Panc1 (cell line): ENCODE measurements at places on chromosomes 5 and 9. TPM values are rescaled to one million over a fixed set of nuclear protein-coding genes. Genes with fewer than 3 reads are reported as not detected.

- H3K36me3 ChIP-seq, result no peaks in the 10 kb centered on the region
- no peaks in the 10 kb centered on the region for H3K4me1 ChIP-seq
- DNase-seq, result no peak
- H3K27me3 ChIP-seq, result no peaks in the 10 kb centered on the region
- no peak overlapping the region for H3K27ac ChIP-seq
- H3K4me3 ChIP-seq, result no peak overlapping the region
These were observed 76.5 kb upstream of the GOLM1 start for GRCh38 chr9:86175743-86176456.

GRCh38 chr5:148904440-148904839 lies 78.0 kb downstream of the ADRB2 start:
- no peaks in the 10 kb centered on the region for H3K36me3 ChIP-seq
- no peak overlapping the region for H3K4me3 ChIP-seq
- H3K4me1 ChIP-seq, result no peaks in the 10 kb centered on the region
- H3K27me3 ChIP-seq, result no peaks in the 10 kb centered on the region

The FOXD4L6 gene
- total RNA-seq, result not detected

DNA sequence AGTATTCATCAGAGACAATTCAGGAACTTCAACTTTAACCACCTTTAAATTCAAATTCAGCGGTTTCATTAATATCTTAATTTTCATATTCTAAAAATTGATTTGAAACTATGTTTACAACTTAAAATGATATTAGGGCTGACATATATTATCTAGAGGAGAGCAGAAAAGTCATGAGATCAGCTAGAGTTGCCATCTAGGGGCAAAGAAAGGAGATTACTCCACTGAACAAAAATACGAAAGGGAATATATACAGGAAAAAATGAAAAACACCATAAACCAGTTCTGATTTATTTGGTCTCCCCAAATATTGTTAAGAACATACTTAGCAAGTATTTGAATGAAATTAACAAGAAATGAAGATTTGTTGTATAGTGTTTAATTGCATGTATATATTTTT lies 946.3 kb downstream of the DTWD2 start:
- H3K27me3 ChIP-seq, result no peaks in the 10 kb centered on the region
- H3K27ac ChIP-seq, result no peak overlapping the region
- no peak for DNase-seq
- H3K4me3 ChIP-seq, result no peak overlapping the region
- H3K4me1 ChIP-seq, result no peaks in the 10 kb centered on the region

The LMNB1 gene
- total RNA-seq, result 122 TPM

DNA sequence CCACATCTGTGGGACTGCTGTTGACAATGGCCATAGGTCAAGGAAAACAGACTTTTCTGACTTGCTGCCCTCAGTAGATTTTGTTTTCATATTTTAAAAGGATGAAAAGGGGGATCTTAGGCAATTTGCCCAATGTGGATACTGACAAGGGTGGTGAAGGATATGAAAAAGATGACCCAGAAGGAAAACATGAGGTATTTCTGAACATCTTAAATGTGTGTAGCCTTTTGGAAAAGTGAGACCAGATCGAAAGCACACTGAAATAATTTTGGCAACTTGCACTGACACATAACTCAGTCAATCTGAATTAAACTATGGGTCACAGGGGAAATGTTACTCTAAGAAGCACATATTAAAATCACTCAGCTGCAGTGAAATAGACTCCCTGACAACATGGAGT lies 1793.0 kb upstream of the ACO1 start:
- H3K36me3 ChIP-seq, result no peaks in the 10 kb centered on the region
- H3K4me3 ChIP-seq, result no peak overlapping the region
- H3K4me1 ChIP-seq, result no peaks in the 10 kb centered on the region
- no peaks in the 10 kb centered on the region for H3K27me3 ChIP-seq
- no peak for DNase-seq

- no peaks in the 10 kb centered on the region for H3K4me1 ChIP-seq
- H3K4me3 ChIP-seq, result no peak overlapping the region
- DNase-seq, result no peak
These were observed 87.0 kb downstream of the IARS1 start for GRCh38 chr9:92206488-92206887.

- H3K36me3 ChIP-seq, result no peaks in the 10 kb centered on the region
- H3K4me1 ChIP-seq, result no peaks in the 10 kb centered on the region
- H3K27me3 ChIP-seq, result no peaks in the 10 kb centered on the region; the same call in 1 of the 2 replicates
- H3K27ac ChIP-seq, result no peak overlapping the region
- H3K4me3 ChIP-seq, result no peak overlapping the region
These were observed 57.5 kb upstream of the STK32A start for GRCh38 chr5:147177125-147177840.
